Stimulated activated CD4-positive, alpha-beta T cell treated with anti-CD3 and anti-CD28 coated beads, Interleukin-15, amount 100 ng/mL, for 1 hour (primary cell): ENCODE measurements at places on chromosomes 1 and 21.

DNA sequence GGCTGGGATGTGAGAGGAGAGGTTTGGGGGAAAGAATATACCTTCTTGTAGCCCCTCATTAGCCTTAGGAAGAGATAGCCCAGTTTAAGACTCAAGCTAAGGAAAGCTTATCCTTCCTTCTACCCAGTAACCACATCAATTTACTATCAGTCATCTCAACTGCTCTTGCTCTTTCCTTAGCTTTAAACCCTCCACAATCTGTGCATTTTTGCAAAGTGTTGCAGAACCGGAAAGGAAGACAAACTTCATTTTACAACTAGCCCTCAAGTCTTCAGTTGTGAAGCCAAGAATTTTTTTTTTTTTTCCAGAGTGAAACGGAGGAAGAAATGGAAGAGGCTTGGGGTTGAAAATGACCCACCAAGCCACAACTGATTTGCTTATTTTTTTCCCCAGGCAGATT lies 137.0 kb upstream of the LMO4 start:
- no peak for DNase-seq

- DNase-seq, result no peak
These were observed 43.9 kb downstream of the ZBTB18 start for GRCh38 chr1:244094880-244095528.

- DNase-seq, result no peak
These were observed 47.9 kb downstream of the LGR6 start for GRCh38 chr1:202241376-202242079.

DNA sequence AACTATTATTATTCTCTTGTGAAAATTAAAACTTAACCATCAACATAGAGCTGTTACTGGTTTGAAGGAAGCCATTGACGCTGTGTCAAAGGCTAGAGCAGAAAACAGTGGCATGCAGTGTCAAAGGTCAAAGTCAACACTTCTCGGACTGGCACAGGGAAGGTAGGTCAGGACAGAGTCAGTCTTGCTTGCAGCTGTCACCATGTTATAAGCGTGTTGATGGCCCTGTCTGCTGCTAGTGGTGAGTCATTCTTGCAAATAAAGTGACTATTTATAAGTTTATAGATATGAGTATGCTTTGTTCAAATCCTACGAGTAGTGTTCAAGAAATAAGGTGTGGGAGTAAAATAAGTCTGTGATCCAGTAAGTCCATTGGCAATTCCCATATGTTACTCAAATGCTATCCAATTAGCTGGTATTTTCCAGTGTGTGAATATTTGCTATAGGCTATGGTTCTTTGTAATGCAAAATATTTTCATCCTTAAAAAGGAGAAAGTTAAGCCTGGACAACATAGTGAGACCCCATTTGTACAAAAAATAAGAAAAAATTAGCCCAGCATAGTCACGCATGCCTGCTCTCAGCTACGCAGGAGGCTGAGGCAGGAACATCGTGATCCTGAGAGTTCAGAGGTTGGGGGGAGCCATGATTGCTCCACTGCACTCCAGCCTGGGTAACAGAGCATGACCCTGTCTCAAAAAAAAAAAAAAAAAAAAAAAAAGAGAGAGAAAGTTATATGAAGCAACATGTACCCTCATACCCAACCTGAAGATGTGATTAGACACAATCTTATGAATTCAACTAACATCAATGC lies 26.3 kb upstream of the TINAGL1 start:
- DNase-seq, result no peak

DNA sequence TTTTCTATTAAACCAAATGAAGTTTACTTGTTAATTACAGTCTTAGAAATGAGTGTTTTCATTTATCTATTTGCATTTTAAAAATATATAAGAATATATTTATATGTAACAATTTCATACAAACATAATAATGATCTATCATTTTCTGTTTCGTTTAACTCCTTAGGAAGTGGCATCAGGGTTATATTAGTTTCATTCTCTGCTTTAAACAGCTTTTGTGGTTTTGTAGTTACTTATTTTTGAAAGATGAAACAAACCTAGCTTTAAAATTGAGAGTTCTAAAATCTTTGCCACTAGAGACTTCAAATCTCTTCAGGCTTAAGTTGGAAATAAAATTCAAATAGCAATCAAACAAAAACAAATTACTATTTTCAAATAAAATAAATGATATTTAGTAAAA lies 2110.6 kb downstream of the MRPL39 start:
- DNase-seq, result no peak

GRCh38 chr1:11653861-11654136 lies 430 bp downstream of the FBXO2 start:
- DNase-seq, result no peak

GRCh38 chr1:164712131-164713036 lies 153.4 kb downstream of the PBX1 start:
- DNase-seq, result no peak

DNA sequence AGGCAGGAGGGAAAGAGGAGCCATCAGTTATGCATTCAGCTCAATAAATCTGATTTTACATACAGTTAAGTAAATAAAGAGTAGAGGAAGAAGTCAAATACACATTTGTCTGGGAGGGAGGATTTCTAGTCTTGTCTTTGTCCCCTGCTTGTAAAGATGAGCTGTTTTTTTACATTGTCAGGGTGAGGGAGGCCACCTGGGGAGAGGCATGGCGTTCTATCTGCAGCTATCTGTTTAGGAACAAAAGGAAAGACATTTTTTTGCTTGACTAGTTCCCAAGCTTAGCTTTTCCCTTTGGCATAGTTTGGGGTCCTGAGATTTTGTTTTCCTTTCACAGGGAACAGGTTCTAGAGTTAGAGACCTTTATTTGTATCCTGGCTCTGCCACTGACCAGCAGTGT lies 14.9 kb downstream of the RAD54L start:
- DNase-seq, result no peak

GRCh38 chr1:68301471-68302001 lies 69.2 kb upstream of the WLS start:
- DNase-seq, result no peak

DNA sequence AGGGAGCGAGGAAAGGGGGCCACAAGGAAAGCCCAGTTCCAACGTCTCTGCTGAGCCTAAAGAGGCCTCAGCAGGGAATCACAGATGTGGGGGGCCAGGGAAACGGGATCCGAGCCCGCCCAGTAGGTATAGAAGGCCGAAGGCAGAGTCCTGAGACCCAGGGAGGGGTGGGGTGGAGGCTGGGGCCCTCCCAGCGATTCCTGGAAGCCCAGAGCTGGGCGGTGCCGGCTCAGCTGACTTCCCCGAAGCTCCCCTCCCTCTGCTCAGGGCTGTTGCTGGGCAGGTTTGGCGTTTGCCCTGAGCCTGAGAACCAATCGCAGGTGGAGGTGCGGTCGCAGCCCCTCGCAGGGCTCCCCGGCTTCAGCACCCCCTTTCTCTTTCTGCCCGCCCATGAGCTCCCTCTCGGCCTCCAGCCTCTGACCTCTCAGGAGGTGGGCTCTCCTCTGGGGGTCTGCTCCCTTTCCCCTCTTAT lies 12.8 kb downstream of the ADAMTSL4 start:
- peak; percentile 75 for DNase-seq

DNA sequence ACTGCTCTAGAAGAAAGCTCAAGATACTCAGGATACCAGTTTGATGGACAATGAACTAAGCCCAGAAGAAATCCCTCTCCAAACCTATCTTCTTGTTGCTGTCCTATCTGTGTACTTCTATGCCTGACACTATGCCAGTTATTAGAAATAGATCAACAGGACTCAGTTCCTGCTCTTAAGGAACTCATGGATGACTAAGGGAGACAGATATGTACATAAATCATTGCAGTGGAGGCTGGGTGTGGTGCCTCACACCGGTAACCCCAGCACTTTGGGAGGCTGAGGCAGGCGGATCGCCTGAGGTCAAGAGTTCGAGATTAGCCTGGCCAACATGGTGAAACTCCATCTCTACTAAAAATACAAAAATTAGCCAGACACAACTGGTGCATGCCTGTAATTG lies 42.4 kb upstream of the AK4 start:
- no peak for DNase-seq

- DNase-seq, result no peak
These were observed 30.7 kb downstream of the CENPF start for GRCh38 chr1:214633686-214634085.

- DNase-seq, result peak; percentile 64
These were observed 1.0 kb downstream of the ARID1A start for GRCh38 chr1:26696654-26697430.

GRCh38 chr1:220808345-220809186 lies 21.9 kb downstream of the MTARC1 start:
- DNase-seq, result no peak

DNA sequence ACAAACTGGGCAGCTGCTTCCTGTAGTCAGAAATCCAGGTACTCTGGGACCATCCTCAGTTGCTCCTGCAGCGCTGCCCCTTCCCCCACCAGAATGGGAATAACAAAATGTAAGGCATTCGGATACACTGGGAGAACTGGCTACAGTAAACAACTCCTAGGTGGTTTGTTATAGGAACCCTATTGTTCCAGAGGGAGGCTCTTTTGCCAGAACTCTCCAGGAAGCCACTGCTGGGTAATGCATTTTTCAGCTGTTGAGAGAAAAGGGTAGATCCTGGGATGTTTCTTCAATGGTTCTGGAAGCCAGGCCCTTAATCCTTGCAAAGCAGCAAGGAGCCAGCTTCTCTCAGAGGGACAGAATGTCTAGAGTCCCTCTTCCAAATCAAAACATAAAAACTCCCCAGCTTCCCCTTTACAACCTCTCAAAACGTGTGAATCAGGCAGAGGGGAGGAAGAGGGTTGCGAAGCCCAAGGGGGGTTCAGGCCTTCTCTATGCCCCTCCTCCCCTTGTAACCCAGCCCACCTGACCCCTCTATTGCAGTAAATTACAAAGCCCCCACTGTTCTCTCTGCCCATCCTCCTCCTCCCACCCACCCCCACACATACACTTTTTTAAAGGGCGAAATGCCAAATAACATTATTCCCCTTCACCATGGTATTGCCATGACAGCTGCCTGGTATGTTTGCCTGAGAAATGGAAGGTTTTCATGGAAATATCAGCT lies 29.1 kb downstream of the PLPP3 start:
- DNase-seq, result no peak

GRCh38 chr1:205351984-205352713 lies 4.6 kb downstream of the KLHDC8A start:
- no peak for DNase-seq

DNA sequence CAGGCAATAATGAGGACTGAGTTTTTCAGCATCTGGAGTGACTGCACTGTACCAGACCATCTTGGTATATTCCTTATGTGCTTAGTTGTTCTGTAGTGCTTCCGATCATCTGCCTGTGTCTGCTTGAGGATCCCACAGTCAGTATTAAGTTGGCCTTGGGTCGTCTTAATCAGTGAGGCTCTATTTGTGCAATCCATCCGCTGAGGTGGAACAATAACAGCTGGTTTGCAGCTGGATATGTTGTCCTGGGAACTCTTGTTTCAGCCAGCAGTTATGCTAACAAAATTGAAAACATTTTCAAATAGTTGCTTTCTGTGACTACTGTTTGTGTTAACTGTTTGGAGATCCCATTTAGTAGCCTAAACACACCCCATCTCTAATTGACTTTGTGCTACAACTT lies 73.7 kb downstream of the LAMC1 start:
- no peak for DNase-seq

- no peak for DNase-seq
These were observed 292.4 kb downstream of the PLPP3 start for GRCh38 chr1:56286956-56287355.

DNA sequence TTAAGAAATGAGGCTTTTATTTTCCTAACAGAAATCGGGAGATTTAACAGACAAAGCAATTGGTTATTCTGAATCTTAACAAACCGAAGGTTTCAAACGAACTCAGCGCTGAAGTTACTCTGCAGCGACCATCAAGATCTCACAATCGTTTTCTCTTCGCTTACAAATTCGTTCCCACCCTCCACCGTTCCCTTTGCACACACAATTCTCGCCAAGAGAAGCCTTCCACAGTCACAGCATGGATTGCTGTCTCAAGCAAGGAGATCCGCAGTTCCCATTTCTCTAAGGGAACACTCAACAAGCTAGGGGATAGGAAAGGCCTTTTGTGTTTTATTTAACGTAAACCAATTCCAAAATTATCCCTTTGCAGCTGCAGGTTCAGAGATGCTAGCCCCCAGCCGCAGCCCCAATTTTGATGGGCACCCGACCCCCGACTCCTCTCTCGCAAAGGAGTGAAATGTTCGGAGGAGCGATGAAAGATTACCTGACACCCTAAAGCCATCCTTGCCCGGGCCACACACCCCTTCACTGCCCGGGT lies 755 bp downstream of the FBXO42 start:
- no peak for DNase-seq

DNA sequence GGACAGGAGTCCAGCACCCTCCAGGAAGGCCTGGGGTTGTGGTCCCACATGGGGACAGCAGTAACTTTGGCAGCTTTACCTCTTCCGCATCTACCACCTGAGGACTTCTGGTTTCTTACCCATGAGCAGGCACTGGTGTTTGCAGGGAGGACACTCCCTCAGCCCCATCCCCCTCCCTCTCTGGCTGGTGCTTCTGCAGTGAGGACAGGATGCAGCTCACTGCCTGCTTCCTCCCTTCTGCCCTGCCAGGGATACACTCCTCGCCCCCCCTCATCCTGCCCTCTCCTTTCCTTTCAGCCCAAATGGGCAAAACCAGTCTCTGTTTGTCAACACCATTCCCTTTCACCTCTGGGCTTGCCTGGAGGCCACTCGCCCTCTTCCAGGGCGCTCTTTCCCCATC lies 62.4 kb downstream of the KIRREL1 start:
- DNase-seq, result no peak

DNA sequence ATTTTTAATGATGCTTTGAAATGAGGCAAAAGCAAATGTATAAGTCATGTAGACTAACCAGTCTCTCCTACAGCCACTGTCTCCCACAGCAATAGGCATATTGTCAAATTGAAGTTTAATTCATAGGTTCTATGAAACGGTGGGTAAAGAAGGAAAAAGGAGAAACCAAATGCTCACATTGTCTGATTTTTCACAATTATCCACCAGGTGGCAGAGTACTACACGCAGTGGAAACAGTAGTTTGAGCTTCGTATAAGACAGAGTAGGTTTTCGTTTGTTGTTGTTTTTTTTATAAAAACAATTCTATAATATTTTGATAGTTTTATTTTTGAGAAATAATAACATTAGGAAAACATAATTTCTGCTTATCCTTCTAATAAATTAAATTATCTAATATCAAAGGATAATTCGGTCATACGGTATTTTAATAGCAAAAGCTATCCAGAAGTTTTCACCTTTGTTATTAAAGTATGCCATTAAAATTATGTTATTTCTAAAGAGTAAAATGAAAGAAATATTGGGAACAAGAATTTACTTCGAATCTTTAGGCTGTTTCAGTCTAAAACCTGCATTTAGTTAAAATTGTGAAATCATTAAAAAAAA lies 39.1 kb downstream of the TYW3 start:
- no peak for DNase-seq

- no peak for DNase-seq
These were observed 66.0 kb upstream of the UBE2U start for GRCh38 chr1:64137412-64137803.

DNA sequence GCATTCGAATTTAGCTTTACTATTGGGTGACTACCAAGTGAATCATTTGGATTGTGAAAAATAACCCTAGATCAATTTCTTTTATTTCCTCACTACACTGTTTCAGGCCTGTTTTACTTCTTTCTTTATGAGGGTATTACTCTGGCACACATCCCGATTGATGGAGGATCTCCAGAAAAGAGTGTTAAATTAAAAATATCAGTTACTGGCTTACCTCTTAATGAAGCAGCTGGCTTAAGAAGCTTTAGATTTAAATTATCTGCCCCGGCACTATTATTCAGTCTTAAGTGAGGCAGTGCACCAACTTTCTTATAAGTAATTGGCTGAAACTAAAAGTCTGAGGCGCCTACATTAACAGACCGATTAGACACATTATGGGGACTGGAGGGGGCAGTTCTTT lies 1097.4 kb downstream of the TTLL7 start:
- DNase-seq, result no peak
